Progenitor cell of endocrine pancreas (in vitro differentiated cells): ENCODE measurements at places on chromosomes 13 and 19.

GRCh38 chr19:8504919-8505318 lies 2.5 kb upstream of the PRAM1 start:
- no peak for DNase-seq

DNA sequence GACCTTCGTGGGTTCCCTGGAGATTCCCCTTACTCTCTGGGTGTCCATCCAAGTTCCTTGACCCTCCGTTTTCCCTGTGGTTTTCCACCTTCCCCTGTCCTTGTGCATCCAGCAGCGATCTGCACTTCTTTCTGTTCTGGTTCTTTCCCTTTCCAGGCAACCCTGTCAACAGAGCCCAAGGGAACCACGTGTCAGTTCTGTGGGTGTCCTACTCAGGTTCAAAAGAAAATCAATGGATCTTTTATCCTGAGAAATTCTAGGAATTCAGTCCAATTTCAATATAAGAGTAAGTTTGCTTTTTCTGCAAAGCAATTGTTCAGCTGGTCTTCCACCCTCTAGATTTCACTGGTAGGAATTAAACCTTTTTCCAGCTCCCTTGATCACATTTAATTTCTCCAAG lies 1394.8 kb upstream of the SLC10A2 start:
- DNase-seq: no peak

DNA sequence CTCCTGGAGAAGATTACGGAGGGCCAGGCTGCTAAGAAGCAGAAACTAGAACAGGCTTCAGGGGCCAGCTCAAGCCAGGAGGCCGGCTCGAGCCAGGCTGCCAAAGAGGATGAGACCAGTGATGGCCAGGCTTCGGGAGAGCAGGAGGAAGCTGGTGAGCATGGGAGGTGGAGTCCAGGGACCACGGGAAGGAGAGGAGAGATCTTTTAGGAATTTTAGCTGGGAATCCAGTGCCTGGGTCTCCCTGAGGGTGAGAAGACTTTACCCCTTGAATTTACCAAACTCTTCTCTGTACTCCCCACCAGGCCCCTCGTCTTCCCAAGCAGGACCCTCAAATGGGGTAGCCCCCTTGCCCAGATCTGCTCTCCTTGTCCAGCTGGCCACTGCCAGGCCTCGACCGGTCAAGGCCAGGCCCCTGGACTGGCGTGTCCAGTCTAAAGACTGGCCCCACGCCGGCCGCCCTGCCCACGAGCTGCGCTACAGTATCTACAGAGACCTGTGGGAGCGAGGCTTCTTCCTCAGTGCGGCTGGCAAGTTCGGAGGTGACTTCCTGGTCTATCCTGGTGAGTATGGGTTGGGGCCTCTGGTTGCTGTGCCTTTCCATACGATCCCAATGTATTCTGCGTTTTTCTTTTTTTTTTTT lies 824 bp downstream of the TSEN34 start:
- DNase-seq: no peak

GRCh38 chr19:7516333-7516732 lies 430 bp downstream of the ZNF358 start:
- DNase-seq: no peak

DNA sequence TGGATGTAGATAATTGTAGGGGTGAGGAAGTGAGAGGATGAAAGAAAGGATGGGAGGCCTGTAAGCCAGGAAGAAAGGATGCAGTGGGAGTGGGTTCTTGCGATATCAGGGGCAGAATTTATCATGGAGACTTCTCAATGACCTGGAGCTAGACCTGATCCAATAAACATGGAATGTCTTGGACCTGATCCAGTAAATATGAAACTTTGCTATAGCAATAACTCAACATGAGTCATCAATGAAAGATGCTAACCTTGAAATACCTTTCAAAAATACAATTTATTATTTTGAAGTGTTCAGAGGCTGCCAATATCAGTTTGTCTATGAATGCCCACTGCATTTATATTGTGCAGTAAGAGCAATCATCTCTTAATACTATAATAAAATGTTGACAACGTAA lies 279.5 kb downstream of the POU4F1 start:
- no peak for DNase-seq

DNA sequence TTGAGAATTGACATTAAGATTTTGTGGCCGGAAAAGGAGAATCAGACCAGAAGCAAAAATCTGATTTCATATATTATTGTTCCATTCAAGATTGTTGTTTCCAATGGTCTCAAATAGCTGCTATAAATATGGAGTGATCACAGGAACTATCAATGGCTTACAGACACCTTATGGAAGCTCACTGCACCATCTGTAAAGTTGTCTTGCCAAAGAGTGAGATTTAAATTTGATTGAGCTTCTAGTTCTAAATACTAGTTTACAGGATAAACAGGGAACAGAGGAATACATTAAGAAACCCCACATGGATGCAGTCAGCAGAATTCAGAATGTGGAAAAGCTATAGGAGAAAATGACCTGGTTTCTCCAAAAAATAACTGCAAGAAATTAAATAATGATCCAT lies 47.0 kb upstream of the CALM3 start:
- DNase-seq: no peak

- DNase-seq: no peak
These were observed 176.8 kb downstream of the OXGR1 start for GRCh38 chr13:96817336-96817941.

DNA sequence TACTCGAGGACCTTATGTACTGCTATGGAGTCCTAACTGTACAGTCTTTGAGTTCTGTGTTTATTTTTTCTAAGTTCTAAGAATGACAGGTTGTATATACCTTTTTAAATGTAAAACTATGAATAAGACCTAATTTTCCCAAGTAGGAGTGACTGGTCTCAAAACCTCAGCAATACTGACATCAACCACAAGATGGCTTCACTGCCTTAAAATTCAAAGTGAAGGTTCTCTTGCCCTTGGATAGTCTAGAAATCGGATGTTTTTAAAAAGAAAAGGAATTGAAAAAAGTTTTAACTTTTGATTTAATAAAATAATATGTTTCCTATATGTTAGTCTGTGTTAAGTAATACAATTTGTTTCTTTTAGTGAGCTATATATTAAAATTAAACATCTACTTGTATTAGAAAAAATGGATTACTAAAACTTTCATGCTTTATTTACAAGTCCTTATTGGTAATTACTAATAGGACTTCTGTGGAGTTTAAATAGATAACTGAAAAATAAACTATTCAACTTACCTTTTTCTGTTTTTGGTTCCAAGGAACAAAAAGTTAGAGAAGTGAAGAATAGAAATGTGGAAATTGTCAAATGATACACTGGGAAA lies 52.0 kb downstream of the TDRD3 start:
- DNase-seq: no peak

DNA sequence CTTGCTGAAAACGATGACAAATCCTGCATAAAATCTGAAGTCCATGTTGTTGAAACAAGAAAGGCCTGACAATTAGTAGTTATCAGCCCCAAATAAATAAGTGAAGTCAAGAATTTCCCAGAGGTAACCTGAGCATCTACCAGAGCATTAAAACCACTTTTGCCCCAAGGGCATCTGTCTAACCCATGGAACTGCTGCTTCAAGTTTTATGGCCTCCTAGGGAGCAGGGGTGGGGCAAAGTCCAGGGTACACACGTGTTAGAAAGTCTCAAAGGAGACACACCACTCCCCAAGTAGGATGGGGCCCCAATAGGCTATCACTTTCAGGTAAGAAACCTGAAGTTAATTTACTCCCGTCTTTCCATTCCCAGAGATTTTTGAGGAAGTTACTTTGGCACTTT lies 81.1 kb downstream of the CACNA1A start:
- DNase-seq: no peak

- DNase-seq: no peak
These were observed 918 bp upstream of the FUZ start for GRCh38 chr19:49814010-49814409.

DNA sequence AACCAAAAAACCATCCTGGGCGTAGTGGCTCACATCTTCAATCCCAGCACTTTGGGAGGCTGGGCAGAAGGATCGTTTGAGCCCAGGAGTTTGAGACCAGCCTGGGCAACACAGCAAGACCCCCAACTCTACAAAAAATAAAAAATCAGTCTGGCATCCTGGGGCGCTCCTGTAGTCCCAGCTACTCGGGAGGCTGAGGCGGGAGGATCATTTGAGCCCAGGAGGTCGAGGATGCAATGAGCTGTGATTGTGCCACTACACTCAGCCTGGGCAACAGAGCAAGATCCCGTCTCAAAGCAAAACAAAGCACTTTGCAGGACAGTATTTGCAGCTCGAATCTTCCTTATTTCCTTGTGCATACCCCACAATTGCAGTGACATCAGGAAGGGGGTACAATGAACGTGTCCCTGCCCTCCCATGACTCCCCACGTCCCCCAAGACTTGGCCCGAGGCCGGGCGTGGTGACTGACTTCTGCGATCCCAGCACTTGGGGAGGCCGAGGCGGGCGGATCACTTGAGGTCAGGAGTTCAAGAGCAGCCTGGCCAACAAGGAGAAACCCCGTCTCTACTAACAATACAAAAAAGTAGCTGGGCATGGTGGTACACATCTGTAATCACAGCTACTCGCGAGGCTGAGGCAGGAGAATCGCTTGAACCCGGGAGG lies 870 bp downstream of the NDUFB7 start:
- DNase-seq: no peak

DNA sequence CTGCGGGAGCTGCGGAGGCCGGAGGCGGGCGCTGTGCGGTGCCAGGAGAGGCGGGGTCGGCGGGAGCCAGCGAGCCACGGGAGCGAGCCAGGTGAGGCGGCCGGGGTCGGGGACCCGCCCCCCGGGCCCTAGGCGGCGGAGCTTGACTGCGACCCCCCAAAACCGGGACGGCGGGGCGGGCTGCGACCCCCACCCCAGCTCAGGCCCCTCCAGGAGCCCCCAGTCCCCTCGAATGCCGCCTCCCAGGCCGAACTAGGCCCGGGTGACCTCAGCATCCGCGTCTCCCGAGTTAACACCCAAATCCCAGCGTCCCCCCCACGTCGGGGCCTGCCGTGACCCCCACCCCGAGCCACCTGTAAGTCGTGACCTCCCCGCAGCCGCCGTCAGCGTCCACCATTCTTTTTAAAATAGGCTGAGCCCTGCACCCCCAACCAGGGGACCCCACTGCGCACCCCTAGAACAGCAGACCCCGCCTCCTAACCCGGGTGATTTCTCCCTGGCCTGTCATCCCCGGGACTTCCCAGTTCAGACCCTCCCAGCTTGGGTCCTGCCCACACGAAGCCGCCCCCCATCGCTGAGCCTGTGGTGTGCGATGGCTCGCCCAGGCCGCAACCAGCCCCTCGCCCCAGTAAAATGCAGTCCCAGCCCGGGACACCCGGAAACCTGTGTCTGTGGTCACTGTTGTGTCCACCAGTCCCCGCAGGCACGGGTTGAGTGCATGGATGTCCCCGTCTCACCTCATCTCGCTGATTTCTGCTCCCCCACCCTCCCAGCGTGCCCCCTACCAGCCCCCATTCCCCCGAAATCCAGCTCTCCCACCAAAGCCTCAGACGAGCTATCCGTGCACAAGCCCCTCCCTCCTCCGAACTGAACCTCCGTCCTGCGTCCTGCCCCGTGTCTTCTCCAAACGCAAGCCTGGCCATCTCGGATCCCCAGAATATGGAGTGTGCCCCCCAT lies 551 bp downstream of the FZR1 start:
- no peak for DNase-seq

DNA sequence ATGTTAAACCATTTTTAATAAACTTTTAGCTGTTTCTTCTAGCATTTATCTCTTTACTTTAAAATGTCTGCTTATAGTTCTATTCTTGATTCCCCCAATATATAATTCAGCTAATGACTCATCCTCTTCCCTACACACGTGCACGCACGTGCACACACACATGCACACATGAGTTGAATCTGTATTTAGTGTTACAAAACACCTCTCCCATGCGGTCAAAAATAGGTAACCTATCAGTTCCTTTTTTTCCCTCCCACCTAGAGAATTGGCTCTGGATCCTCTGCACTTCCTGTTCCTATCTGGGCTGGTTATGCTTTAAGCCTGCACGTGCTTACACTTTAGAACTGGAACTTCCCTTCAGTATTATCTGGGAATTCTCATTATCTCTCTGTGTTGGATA lies 144.1 kb downstream of the PAN3 start:
- DNase-seq: no peak

- DNase-seq: no peak
These were observed 34.1 kb downstream of the STK24 start for GRCh38 chr13:98542568-98543377.

DNA sequence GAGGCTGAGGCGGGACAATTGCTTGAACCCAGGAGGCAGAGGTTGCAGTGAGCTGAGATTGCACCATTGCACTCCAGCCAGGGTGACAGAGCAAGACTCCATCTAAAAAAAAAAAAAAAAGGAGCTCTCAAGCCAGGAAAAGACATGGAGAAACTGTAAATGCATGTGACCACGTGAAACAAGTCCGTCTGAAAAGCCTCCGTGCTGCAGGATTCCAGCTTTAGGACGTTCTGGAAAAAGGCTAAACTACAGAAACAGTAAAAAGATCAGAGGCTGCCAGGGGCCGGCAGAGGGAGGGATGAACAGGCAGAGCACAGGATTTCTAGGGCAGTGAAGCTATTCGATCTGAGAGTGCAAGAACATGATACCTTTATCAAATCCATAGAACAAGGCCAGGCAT lies 40.7 kb upstream of the NDUFS7 start:
- no peak for DNase-seq

- no peak for DNase-seq
These were observed 45.7 kb upstream of the KATNAL1 start for GRCh38 chr13:30353060-30353459.

DNA sequence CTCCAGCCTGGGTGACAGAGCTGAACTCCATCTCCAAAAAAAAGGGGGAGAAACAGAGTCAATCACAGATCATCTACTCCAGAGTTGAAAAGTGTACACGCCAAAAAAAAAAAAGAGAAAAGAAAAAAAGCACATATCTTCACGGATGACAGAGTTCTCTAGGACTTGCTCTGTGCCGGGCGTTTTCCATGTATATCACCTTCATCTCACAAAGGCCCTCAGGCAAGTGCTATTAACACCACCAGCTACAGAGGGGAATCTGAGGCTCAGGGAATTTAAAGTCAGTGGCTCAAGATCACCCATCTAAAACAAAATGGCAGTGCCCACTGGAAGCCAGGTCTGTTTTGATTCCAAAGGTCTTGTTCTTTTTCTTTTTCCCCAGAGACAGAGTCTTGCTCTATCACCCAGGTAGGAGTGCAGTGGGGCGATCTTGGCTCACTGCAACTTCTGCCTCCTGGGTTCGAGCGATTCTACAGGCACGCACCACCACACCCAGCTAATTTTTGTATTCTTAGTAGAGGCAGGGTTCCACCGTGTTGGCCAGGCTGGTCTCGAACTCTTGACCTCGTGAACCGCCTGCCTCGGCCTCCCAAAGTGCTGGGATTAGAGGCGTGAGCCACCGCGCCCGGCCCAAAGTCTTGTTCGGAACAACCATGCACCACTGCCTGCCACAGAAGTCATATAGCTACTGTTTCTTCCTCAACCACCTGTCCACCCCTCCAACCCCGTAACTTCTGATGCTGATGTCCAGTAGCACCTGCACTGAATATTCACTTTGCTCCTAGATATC lies 42.2 kb downstream of the SAE1 start:
- no peak for DNase-seq

GRCh38 chr13:20825477-20825875 lies 51.7 kb upstream of the EEF1AKMT1 start:
- no peak for DNase-seq

- DNase-seq: no peak
These were observed 2.8 kb downstream of the TYROBP start for GRCh38 chr19:35905178-35905727.

GRCh38 chr19:52522551-52522950 lies 4.9 kb upstream of the ZNF808 start:
- no peak for DNase-seq
